ENCODE measurements at places on chromosomes 2 and 18.

- DNase-seq: no peak
These were observed 216.0 kb downstream of the ACKR3 start for GRCh38 chr2:236785611-236786057.

GRCh38 chr2:110768591-110768990 lies 36.2 kb downstream of the ACOXL start:
- DNase-seq: no peak

- no peak for DNase-seq
These were observed 63.5 kb upstream of the ARL5A start for GRCh38 chr2:151891566-151892194.

DNA sequence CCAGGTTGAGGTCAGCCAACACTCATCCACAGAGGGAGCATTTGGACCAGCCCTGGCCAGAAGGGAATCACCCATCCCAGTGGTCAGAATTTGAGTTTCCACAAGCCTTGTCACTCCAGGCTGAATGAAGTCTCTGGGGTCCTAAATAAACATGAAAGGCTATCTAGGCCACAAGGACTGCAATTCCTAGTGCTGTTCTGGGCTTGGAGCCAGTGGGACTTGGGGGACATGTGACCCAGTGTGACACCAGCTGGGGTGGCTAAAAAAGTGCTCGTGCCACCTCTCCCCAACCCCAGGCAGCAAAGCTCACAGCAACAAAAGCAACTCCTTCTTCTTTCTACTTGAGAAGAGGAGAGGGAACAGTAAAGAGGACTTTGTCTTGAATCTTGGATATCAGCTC lies 91.7 kb downstream of the MDH1 start:
- DNase-seq: no peak

DNA sequence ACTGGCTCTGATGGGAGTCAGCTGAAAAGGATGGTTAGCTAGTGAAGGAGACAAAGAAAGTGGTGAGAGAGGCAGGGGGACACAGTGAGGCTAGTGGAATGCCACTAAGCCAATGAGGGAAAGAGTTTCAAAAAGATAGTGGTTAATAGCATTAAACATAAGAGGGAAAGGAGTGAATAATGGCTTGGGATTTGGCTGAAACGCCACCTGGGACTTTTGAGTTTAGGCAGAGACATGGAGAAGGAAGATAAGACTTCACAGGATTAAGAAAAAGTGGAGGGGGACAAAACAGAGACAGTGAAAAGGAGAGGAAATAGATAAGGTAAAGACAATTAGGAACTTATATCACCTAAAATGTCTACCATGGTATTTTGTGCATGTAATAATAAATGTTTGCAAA lies 6.9 kb downstream of the CD28 start:
- no peak for DNase-seq

DNA sequence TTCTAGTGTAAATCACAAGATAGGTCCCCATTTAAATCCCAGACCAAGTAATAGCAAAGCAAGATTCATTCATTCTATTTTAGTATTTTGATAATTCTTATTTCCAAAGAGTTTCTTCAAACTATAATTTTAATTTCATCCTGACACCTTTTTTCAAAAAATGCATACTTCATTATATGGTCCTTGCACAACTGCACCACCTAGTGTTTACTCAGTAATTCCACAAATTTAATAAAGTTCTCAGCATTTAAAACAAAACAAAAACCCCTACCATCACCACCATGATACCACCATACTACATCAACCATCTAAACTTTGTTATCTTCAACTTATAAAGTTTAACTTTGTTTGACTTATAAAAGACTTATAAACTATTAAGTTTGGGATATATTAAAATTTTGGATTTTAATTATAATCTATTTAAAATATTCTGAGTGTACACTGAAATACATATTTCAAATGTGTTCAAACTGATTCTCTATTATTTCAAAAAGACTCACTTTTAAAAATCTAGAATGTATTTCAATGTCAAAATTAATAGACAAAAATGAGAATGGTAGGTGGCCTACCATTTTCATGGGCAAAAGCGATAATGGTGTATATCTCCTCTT lies 44.2 kb downstream of the WDPCP start:
- DNase-seq: peak; percentile 11

GRCh38 chr2:229520691-229521096 lies 193.7 kb downstream of the DNER start:
- DNase-seq: no peak

DNA sequence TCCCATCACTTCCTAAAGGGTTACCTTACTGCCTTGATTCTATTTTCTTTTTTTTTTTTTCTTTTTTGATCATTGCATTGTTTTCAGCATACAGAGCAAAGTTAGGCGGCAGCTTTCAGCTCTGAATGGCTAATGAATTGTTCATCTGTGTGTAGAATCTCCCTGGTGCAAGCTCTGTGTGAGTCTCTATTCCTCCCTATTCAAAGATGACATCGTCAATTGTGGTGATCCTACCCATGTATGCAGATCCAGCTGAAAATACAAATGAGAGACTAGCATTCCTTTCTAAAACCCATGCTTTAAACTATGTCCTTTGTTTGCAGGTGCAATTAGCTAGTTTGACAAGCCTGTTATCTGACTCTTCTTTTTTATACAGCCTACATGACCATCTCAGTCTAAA lies 539.0 kb downstream of the ARHGAP15 start:
- no peak for DNase-seq

- DNase-seq: peak; percentile 44
These were observed 46.2 kb downstream of the PARD6G start for GRCh38 chr18:80200932-80201672.

DNA sequence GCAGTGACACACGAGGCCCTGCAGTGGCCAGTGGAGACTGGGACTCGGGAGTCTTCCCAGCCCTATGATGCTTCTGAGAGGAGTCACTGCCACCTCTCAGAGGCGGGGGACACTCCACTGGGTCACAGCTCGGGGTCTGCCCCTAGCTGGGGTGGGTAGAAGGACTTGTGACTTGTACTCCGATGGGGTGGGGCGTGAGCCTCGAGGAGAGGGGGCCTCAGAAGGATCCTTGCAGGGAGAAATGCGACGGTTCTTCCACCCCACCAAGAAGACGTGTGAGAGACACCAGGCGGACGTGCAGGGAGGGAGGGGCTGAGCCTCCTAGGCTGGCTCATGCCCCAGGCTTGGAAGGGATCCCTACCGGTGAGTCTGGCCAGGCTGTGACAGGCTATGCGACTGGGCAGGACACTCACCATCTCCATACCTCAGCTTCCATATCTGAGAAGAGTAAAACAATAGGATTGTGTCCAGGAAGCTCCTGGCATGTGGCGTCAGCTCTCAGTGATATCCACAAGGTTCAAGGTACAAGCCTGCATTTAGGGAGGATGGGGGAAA lies 11.1 kb upstream of the OTOS start:
- DNase-seq: no peak

GRCh38 chr2:168663993-168664392 lies 138.4 kb upstream of the NOSTRIN start:
- DNase-seq: no peak

GRCh38 chr18:23209031-23209430 lies 73.7 kb downstream of the CABLES1 start:
- no peak for DNase-seq

- DNase-seq: no peak
These were observed 37.7 kb downstream of the INPP4A start for GRCh38 chr2:98482362-98482761.

DNA sequence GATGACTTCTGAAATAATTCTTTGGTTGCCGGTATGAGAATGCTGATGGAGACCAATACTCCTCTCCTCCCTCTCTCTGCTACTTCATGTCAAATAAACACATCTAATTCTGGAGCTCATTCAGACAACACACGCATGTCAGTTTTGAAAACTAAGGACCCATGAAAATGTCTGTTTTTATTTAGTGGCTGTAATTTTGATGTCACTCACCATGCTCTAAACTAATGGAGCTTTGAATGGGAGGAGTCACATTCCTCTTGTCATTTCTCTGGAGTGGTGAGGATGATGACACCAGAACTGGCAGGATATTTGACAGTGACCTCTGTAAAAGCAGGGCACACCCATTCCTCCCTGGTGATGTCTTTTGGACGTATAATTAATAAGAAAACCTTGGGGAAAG lies 163.0 kb downstream of the PHLPP1 start:
- no peak for DNase-seq

GRCh38 chr18:79317703-79318102 lies 78.0 kb upstream of the NFATC1 start:
- no peak for DNase-seq

DNA sequence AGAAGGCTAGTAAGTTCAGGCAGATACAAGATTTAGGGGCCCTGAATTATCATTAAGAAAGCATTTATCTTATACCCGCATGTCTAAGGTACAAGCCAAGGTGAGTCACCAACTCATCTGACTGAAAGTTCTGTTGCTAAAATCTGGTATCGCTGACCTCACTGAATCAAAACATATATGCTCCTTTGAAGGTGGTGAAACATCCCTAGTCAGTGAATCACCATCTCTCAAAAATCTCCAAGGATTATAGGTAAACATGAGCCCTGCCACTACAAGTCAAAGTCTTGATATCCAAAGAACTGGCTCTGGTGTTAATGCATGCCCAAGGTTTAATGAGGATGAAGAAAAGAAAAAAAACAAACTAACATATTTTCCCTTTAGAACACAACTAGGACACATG lies 43.5 kb downstream of the IRS1 start:
- DNase-seq: no peak

DNA sequence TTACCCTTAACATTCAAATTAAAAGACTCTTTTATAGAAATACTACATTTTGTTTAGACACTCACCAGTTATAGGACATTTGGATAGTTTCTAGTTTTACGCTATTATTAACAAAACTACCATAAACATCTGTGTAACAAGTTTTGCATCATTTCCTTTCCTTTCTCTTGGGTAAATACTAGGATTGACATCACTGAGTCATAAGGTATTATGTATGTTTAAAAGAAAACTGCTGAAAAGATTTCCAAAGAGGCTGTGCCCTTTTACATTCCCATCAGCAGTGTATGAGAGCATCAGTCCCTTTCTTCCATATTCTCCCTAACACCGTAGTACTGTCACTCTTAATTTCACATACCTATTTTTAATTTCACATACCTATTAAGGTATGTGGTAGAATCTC lies 130.6 kb downstream of the USP34 start:
- no peak for DNase-seq

DNA sequence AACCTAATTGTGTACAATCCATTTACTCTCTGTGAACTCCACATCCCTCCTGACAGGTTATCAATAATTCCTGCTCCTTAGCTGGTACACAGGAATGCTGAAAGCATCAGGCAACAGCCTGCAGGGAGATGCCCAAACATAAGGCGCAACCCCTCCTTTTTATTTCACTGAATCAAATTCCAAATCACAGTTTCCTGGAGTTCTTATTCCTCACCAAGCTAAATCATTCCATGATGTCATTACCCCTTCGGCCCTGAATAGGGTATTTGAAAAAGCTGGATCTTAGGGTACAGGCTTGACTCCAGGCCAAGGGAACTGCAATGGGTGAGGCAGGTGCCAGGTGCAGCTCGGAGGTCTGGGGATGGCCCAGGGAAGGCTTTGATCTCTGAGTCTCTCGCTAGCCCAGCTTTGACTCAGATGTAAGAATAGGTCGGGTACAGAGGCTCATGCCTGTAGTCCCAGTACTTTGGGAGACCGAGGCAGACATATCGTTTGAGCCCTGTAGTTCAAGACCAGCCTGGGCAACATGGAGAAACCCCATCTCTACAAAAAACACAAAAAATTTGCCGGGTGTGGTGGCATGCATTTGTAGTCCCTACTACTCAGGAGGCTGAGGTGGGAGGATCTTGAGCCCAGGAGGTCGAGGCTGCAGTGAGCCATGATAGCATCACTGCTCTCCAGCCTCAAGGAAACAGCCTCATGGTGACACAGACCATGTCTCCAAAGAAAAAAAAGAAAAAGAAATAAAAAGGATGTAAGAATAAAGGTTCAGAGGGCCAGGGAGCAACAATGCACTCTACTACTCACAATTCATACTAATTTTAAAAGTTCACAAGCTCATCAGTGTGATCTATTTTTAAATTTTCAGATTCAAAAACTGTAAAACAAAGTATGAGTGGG lies 6.8 kb downstream of the FHL2 start:
- DNase-seq: no peak

GRCh38 chr2:123916051-123916450 lies 109.0 kb upstream of the CNTNAP5 start:
- DNase-seq: no peak

DNA sequence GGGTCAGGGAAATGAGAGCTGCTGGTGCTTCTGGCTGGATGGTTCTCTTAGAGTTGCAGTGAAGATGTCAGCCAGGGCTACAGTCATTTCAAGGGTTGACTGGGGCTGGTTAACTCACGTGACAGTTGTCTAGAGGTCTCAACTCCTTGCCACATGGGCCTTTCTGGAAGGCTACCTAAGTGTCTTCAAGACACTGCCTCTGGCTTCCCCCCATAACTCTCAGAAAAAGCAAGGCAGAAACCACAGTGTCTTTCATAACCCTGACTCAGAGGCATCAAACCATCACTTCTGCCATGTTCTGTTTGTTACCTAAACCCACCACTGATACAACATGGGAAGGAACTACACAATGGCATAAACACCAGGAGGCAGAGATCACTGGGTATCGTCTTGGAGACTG lies 828.9 kb downstream of the EPHA4 start:
- no peak for DNase-seq

GRCh38 chr2:191128172-191128910 lies 22.5 kb downstream of the STAT4 start:
- no peak for DNase-seq

- DNase-seq: no peak
These were observed 28.3 kb upstream of the INSIG2 start for GRCh38 chr2:118059919-118060478.

DNA sequence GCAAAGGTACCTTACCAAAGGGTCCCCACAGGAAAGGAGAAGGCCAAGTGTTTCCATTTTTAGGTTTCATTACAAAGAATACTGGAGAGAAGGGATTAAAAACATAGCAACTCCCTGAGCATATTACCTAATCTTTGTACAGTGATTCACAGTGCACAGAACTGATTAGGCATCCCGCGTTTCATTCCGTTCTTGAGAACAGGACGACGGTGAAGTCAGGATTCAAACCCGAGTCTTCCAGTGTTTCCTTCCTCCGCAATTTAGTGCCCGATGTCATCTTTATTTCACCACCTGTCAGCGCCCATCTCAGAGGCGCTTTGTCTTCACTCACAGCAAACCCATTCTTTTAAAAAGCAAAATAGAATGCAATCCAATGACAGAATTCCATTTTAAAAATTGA lies 488.5 kb downstream of the EIPR1 start:
- DNase-seq: no peak

DNA sequence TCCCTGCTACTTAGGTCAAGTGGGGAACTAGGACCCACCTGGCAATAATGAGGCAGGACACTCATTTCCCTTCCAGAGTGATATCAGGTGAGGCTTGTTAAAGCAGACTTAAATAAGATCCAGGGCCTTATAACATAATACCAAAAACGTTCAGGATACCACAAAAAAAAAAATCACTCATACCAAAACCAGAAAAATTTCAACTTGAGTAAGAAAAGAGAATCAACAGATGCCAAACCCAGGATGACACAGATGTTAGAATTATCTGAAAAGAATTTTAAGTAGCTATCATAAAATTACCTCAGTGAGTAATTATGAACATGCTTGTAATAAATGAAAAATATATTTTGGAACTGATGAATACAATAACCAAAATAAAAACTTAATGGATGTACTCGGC lies 255.6 kb upstream of the OSR1 start:
- DNase-seq: no peak

- no peak for DNase-seq
These were observed 498 bp downstream of the ITGAV start for GRCh38 chr2:186590350-186590758.

Measured in NCI-H1694 (cell line).